ENCODE measurements at places on chromosomes 3 and 15.

DNA sequence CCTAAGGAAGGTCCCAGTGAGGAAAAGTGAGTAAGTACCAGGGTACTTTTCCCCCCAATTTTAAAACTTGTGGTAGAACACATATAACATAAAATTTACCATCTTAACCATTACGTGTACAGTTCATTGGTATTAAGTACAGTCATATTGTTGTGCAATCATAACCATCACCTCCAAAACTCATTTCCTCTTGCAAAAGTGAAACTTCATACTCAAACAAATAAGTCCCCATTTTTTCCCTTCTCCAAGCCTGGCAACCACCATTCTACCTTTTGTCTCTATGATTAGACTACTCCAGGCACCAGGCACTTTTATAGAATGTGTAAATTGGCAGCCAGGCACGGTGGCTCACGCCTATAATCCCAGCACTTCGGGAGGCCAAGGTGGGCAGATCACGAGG is 12.2 kb downstream of the PRC1 start:
- DNase-seq, result no peak

DNA sequence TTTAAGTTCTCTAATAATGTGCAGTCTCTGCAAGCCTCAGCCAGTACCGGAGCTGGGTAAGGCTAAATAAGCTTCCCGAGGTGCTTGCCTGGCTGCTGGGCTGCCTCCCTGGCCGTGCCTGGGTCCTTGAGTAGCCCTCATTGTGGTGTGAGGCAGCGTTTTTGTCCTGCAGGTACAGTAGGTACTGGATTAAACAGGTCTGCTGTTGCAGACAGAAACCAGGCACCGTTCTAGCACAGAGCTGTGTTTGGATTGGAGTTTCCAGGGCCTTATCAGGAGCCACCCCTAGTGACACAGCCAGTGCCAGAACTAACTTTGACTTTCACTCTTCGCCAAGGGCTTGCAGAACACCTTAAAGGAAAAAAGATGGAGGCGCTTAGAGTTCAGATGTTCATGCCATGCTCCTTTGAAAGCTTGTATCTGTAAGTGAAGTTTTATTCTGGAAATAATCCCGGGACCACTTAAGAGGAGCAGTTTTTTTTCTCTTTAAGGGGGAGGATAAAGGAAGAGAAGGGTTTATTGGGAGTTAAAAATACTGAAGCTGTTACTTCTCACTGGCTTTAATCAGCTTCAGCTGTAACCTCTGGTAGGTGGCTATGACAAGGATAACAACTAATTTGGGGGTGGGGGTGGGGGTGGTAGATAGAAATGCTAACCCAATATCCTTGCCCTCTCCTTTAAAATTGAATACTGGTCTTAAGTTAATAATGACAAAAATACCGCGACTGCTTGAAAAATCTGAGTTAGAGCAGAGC is 126.8 kb downstream of the MITF start:
- no peak for DNase-seq

- no peak for DNase-seq
Measured at GRCh38 chr3:156964577-156964976, 138.4 kb downstream of the LEKR1 start.

DNA sequence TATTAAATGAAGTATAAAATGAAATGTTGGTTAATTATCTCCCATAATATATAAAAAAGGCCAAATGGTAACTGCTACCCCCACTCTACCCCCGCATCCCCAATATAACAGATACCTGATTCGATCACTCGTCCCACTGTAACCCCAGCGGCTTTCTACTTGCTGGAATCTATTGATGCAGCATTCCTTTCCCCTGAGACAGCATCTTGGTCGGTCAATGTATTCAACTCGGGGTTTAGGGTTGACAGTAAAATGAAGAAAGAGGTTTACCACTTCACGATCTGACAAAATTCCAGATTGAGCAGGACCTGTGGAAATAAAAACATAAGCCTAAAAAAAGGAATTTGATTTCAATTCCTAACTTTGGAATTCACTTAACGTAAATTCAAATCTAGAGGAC is 18.6 kb upstream of the C15orf40 start:
- DNase-seq, result no peak

- no peak for DNase-seq
Measured at GRCh38 chr3:29618395-29619282, 337.8 kb downstream of the RBMS3 start.

DNA sequence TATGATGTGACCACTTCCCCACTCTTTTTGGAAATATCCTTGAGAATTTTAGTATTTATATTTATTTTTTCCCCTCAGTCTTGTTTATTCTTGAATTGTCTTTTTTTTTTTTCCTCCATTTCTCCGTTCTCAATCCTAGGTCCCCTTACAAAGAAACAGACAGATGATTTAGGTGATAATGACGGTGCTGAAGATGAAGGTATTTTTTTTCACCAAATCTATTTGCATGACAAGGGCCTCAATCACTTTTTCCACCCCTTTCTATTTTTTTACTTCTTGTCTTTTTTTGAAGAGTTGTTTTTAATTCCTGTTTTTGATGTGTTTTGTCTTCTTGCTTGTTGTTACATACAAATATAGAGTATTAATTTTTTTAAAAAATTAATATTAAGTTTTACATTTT is 402.6 kb downstream of the NLGN1 start:
- no peak for DNase-seq

GRCh38 chr15:83653639-83654378 is at the start of gene ADAMTSL3:
Gene ADAMTSL3 (plus strand): TSS chr15:83654123. CDS start chr15:83655762, 1,639 bp downstream.
- DNase-seq, result peak; percentile 41

Measured in C1 segment of cervical spinal cord (tissue), 14 donors.